ENCODE measurements at places on chromosomes 2 and 18.
A peak's percentile ranks its signal among the peaks of the same experiment; 100 is the strongest.

DNA sequence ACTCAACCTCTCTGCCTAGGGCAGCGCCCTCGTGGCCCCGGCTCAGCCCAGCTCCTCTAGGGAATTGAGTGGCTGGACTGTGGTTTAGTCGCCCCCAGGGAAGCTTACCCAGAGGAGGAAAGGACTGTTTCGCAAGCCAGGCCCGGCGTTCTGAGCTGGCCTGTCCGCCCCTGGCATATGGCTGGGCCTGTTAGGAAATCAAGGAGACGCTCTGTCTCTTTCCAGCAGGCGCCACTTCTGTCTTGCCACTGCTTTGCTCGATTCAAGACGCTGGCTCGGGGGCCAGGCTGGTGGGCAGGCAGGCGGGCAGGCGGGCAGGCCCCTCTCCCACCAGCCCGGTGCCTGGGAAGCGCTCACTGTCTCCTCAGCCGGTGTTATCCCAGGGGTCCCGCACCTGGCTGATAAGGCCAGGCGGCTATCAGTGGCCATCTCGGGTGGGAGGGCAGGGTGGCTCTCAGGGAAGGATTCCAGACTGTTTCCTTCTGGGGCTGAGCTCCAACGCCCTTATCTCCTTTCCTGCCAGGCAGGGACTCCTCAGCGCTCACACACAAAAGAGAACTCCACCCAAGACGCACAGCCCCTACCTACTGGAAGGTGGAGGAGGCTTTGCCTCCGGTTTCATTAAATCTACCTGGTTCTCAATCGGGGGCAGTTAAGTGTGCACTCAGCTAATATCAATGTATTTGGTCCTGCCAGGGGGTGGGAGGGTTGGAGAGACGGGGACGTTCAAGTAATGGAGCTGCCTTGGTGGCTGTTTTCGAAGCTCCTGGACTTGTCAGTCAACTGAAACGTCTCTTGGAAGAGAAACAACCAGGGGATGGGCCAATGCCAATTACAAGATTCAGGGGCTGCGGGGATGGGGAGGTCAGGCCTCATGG, 109.1 kb downstream of the SMAD7 start:
- H3K4me3 ChIP-seq: peak overlapping the region; percentile 15
- peaks cover 53% of the 10 kb centered on the region for H3K4me1 ChIP-seq
- H3K36me3 ChIP-seq: no peaks in the 10 kb centered on the region

GRCh38 chr2:10188211-10188610, 65.7 kb downstream of the RRM2 start:
- peaks cover under 1% of the 10 kb centered on the region for H3K4me1 ChIP-seq
- DNase-seq: no peak
- no peak overlapping the region for H3K27ac ChIP-seq
- H3K36me3 ChIP-seq: no peaks in the 10 kb centered on the region
- no peaks in the 10 kb centered on the region for H3K27me3 ChIP-seq

- H3K27me3 ChIP-seq: no peaks in the 10 kb centered on the region
- peaks cover 11% of the 10 kb centered on the region for H3K4me1 ChIP-seq
- no peak for DNase-seq
- H3K27ac ChIP-seq: no peak overlapping the region
Observed at GRCh38 chr2:150466741-150467620, 20.5 kb downstream of the RND3 start.

DNA sequence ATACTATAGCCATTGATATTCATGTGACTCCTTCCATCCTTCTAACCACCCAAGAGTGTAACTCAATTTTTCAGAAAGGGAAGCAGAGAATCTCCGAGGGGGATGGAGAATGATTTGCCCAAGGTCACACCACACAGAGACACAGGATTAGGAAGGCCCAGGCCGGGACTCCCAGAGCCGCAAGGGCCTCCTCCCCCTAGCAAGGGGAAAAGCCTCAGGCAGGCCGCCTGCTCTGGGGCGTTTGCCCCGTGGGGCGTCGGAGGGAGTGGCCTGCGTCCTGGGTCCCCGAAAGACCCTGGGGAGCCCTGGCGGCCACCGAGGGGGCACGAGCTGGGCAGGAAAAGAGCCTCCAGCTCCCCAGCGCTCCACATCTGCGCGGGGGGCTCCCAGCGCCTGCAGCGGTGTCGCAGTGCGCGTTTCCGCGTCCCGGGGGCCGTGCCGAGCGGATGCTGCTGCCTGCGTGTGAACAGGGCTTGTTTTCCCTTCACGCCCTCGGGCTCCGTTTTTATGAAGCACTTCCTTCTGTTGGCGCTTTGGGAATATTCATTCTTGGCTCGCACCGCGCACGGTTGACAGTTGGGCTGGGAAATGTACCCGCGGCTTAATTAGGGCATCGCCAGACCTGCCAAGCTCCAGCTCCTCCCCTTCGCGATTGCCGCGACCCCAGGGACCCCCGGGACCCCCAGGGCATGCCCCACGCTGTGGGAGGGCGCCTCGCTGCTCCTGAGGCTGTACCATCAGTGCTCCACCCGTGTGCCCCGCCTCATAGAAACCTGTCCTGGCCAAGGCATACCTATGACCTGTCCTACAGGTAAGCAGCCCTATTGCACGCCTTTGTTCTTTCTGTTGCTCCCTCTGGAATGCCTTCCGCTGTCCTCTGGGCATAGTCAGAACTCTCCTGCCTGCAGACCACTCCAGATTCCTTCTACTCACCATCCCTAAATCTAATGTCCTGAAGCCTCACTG, 158.9 kb upstream of the GLI2 start:
- DNase-seq: no peak
- H3K4me3 ChIP-seq: peak overlapping the region; percentile 13
- peaks cover 8% of the 10 kb centered on the region for H3K4me1 ChIP-seq
- no peak overlapping the region for H3K27ac ChIP-seq
- H3K36me3 ChIP-seq: no peaks in the 10 kb centered on the region
- H3K27me3 ChIP-seq: no peaks in the 10 kb centered on the region

- no peak for DNase-seq
- H3K36me3 ChIP-seq: no peaks in the 10 kb centered on the region
- no peak overlapping the region for H3K4me3 ChIP-seq
- H3K4me1 ChIP-seq: no peaks in the 10 kb centered on the region
- H3K27ac ChIP-seq: no peak overlapping the region
- no peaks in the 10 kb centered on the region for H3K27me3 ChIP-seq
Observed at GRCh38 chr2:29700560-29700959, 220.8 kb downstream of the ALK start.

GRCh38 chr18:79951545-79952455, at the start of gene SLC66A2:
Gene SLC66A2 (minus strand): TSS chr18:79951653. CDS start chr18:79950926, 727 bp downstream.
- H3K4me3 ChIP-seq: peak within 1 kb of the TSS; percentile 91
- peaks cover 45% of the 10 kb centered on the region for H3K4me1 ChIP-seq
- H3K36me3 ChIP-seq: peaks cover 12% of the 10 kb centered on the region
- H3K27me3 ChIP-seq: no peaks in the 10 kb centered on the region
- peak within 1 kb of the TSS; percentile 96 for H3K27ac ChIP-seq
